Cortex of kidney (tissue), 1 donor: ENCODE measurements at places on chromosomes 3 and 15.

DNA sequence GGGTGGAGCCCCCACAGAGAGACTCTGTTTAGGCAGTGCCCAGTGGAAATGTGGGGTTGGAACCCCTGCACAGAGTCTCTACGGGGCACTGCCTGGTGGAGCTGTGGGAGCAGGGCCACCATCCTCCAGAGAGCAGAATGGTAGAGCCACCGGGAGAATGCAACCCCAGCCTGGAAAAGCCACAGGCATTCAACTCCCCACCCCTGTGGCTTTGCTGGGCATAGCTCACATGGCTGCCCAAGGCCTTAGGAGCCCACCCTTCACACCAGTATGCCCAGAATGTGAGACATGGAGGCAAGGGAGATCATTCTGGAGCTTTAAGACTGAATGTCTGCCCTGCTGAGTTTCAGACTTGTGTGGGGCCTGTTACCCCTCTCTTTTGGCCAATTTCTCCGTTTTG lies 19.0 kb upstream of the CHCHD6 start:
- DNase-seq: no peak

- no peak for DNase-seq
Observed at GRCh38 chr3:178808748-178809147, 262.9 kb downstream of the ZMAT3 start.

DNA sequence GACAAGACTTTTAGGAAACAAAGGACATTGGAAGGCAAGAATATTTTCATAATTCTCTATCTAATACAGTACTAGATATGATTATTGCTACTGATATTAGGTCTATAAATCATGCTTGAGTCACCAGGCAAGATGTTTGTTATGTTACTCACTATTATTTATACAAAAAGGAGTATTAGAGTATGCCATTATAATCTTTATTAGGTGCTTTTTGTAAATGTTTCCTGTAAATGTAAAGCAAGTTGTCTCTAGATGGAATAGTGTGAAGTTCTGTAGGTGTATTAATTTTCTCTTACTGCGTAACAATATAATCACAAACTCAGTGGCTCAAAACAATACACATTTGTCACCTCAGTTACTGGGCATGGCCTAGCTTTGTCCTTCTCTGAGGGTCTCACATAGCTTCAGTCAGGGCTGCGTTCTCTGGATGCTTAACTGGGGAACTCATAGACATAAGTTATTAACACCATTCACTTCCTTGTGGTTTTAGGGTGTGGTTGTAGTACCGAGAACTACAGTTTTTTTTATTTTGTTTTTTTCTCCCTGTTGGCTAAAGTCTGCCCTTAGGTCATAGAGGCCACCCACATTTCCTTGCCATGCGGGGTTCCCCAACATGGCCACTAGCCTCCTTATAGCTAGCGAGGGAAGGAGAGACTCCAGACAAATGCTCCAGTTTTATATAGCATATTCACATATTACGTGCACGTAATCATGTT lies 20.3 kb upstream of the MAP3K13 start:
- DNase-seq: no peak

- no peak for DNase-seq
Observed at GRCh38 chr3:166201476-166201875, 364.3 kb upstream of the BCHE start.

DNA sequence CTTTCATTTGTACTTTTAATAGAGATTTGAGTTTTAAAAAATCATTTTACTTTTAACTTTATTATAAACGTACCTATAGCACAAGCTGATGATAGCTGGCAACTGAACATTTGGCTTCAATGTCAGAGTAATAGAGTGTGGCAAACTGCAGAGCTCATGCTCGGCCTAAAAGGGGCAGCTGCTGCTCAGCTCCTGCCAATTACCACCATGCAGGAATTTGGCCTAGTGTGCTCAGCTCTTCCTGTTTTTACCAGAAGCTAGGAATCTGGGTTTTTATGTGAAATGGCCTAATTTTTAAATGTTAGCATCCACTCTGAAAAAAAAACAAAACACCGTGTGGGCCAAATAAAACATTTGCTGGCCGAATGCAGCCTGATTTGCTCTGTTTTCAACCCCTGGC lies 1.8 kb downstream of the IFT122 start:
- no peak for DNase-seq

DNA sequence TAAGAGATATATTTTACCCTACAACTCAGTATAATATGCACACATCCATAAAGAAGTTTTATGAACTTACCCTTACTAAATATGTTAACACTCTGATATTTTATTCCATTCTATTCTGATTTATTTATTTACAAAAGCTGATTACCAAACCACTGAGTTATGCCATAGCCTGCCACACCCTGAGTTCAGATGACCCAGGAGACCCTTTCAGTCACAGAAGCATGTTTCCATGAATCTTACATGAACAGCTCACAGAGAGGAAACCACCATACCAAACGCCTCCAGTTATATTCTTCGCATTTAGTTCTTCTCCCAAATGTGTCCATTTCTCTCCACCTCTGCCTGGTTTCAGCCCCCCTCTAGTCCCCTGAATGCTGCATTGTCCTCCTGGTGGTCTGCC lies 103.5 kb downstream of the SEMA5B start:
- DNase-seq: no peak

- no peak for DNase-seq
Observed at GRCh38 chr3:59212128-59212779, 162.4 kb upstream of the CFAP20DC start.

GRCh38 chr3:13452490-13453335 lies 27.4 kb upstream of the HDAC11 start:
- DNase-seq: no peak

DNA sequence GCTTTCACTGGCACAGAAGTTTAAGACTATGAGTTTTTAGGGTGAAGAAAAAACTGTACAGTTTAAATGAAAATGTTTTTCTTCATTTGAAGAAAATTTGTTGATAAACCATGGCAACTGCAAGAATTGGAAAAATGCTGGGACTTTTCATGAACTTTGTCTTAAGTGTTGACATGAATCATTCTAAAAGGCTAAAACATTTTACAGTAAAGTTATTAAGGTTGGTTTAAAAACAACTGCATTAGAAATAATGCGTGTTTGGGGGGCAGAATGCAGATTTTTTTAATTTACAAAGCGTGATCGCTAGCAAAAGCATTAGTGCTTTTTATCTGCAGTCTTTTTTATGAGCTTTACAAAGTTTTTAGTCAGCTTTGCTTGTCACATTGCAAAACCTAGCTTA lies 601.9 kb upstream of the TGFBR2 start:
- DNase-seq: no peak

- no peak for DNase-seq
Observed at GRCh38 chr15:66008940-66009562, 139.8 kb downstream of the RAB11A start.

DNA sequence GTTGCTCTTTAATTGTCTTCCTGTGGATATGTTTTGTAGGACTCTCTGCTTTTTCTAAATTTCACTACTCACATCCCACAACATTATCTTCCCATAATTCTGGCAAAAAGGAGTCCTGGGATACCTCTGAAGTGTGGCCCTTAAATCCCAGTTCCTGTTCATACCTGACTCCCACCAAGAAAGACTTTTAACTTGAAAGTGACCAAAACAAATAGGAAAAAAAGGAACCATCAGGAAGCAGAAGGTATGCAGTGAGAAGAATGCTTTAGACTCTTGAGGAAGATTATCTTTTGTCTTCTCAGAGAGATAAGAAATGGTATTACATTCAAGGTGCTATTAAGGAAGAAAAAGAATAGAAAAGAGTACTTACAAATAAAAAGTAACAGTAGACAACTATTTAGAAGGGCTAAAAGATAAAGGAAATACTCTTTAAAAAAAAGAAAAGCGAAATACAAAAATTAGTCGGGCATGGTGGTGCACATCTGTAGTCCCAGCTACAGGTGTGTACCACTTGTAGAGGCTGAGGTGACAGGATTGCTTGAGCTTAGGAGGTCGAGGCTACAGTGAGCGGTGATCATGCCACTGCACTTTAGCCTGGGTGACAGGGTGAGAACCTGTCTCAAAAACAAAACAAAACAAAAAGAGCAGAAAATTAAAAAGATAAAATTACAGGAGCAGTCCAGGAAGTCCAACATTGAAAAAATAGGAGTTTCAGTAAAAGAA lies 46.8 kb downstream of the PXK start:
- DNase-seq: no peak

DNA sequence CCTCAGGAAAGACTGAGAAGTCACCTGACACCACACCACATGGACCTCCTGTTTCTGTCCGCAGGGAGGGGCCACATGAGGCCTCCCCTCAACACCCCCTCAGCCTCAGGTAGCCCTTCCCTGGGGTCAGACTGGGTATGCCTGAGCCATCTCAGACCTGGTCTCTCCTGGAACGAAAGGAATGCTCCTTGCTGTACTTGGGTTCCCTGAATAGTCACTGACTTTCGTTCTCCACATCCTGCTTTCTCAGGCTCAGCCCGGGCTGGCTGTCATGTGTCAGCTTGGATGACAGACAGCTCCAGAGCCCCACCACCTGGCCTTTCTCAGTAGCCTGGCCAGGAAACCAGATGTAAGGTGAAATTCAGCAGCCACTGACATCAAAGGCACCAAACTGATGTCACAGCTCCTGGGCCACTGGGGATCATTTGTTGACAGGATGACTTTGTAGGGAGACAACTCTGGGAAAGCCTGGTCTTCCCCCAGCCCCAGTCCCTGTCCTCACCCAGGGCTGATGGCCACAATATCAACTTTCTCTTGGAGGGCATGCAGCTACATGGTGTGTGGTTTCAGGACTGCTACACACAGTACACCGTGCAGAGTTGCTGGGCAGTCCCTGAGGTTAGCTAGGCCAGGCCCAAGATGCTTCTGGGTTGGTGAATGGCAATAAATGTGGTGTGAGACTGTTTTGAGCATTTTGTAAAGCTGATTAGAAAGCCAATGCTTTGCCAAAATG lies 141.4 kb upstream of the MRPS22 start:
- no peak for DNase-seq

GRCh38 chr3:133977568-133977967 lies 52.2 kb downstream of the SLCO2A1 start:
- no peak for DNase-seq

GRCh38 chr15:47331829-47332393 lies 385.4 kb upstream of the SEMA6D start:
- DNase-seq: no peak

- DNase-seq: no peak
Observed at GRCh38 chr15:96312641-96313335, 17.7 kb upstream of the NR2F2 start.

DNA sequence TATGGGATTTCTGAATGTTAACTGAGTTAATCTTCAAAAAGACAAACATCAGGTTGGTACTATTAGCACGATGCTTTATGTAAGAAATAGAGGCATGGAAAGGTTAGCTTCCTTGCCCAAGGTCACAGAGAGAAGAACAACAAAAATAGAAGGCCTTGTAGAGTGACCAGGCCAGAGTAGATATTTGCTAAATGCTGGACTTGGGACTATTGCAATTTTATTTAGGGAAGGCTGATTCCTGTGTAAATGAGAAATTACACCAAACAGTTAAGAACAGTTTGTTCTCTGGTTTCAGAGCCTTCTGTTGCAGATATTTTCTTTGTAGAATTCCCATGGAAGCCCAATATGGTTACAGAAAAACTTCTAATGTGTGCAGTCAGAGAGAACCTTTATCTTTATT lies 16.4 kb upstream of the SLITRK3 start:
- DNase-seq: no peak

- DNase-seq: no peak
Observed at GRCh38 chr3:141413801-141414689, 45.7 kb downstream of the ZBTB38 start.

DNA sequence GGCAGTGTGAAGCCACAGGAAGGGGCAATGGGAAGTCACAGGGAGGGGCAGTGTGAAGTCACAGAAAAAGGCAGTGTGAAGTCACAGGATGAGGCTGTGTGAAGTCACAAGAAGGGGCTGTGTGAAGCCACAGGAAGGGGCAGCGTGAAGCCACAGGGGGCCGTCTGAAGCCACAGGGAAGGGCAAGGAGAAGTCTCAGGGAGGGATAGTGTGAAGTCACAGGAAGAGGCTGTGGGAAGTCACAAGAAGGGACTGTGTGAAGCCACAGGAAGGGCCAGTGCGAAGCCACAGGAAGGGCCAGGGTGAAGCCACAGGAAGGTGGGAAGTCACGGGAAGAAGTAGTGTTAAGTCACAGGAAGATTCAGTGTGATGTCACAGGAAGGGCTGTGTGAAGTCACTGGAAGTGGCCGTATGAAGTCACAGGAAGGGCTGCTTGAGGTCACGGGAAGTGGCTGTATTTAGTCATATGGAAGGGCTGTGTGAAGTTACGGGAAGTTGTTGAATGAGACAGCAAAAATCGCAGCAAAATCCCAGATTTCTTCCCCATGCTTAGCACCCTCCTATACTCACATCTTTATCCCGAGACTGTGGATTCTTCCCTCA lies 38.6 kb downstream of the GASK1A start:
- DNase-seq: no peak

GRCh38 chr3:52524752-52525679 lies 8.6 kb downstream of the NT5DC2 start:
- no peak for DNase-seq

DNA sequence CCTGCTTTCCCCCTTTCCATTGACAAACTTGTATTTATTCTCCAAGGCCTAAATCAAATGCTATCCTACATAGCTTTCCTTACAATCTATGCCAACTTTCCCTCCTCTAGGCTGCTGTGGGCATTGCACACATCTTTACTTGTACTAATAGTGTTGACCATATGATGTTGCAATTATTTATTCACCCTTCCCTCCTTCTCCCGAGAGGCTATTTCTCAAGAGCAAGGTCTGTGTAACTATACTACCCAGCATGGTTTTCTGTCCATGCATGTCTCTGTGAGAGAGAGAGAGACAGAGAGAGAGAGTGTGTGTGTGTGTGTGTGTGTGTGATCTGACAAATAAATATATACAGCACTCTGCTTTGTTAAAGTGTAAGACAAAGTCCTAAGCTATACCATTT lies 63.8 kb downstream of the GTPBP8 start:
- no peak for DNase-seq

- DNase-seq: no peak
Observed at GRCh38 chr3:123397050-123397590, 51.8 kb downstream of the ADCY5 start.

DNA sequence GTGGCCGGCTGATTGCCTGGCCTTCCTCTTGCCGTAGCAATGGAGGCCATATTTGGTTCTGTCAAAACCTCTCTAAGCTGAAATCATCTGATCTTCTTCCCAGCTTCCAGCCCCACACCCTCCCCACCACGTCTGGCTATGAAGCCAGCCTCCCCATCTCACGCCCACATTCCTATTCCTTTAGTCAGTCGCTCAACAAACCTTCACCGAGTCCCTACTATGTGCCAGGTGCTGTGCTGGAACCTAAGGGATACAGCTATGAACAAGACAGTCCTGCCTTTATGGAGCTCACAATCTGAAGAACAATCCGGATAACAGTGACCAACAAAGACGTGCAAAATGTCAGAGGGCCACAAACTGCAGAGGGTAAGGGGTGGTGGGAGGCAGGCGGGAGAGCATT lies 31.9 kb upstream of the SMAD6 start:
- no peak for DNase-seq
